GM04504 (cell line): ENCODE measurements at places on chromosomes 12 and 14.

DNA sequence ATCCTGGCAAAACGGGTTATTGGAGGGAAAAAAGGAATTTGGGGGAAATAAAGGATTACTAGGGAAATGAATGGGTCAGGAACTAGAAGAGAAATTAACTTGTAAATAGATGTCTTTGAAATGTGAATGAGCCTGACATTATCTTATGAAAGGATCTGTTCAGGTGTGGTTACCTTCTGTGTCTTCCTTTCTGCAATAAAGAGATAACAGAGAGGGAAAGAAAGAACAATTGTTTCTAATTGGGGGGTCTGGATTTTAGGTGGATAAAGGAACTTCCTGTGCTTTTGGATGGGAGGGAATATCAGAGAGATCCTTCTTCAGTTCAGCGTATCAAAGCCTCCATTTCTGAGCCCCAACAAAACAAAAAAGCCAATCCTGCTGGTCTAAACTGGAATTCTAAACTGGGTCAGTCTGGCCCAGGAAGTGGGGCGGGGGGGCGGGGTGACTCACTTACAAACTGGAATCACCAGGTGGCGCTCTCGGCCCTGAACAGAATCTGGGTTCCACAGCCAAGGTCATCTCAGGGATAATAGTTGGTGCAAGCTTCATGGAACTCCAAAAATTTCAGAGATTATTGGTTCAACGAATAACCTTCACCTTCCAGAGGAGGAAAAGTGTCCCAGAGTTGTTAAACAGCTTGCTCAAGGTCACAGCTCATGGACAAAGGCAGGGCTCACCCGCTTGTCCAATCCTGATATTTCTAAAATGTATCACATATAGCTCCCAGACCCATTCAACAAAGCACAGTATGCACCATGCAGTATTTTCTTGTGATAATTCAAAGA is 15.2 kb upstream of the PEBP1 start:
- peak; percentile 33 for DNase-seq

DNA sequence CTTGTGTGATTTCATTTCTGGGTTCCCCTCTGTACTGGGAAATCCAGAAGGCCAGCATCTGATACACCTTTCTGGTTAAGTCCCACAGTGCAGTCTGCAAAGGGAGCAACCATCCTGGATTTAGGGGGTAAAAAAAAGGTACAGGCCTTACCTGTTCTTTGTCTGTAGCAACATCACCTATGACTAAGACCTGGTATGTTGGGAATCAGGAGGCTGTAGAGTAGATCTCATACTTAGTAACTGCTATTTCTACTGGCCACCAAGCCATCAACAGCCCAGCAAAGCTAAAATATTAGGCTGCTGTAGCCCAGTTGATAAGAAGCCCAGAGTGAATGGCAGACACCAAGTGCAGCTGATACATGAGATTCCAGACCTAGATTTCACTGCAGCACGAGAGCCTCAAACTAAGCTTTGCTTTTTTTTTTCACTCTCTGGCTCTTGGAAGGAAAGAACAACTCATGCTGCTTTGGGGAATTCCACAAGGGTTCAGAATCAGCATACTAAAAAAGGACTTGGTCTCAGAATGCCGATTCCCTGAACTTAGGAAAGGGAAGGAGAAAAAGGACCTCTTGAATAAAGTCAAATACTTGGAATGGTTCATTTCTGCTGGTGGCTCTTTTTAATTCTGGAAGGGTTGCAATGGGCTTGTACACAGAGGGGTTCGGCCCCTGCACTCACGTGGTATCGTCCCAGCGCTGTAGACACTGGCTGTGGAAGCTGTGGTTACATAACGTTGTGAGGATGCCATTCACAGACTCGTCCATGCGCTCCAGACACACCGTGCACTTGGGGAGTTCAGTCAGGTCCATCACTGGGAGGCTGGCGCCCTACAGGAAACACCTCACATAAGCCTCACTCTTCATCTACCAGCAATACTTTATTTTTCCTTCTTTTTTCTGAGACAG is 20.5 kb downstream of the BRAP start:
- no peak for DNase-seq

- no peak for DNase-seq
These were observed 237.6 kb downstream of the SLC16A7 start for GRCh38 chr12:59833408-59833807.

- peak; percentile 37 for DNase-seq
These were observed 250.8 kb downstream of the SLC6A15 start for GRCh38 chr12:84661786-84662185.

DNA sequence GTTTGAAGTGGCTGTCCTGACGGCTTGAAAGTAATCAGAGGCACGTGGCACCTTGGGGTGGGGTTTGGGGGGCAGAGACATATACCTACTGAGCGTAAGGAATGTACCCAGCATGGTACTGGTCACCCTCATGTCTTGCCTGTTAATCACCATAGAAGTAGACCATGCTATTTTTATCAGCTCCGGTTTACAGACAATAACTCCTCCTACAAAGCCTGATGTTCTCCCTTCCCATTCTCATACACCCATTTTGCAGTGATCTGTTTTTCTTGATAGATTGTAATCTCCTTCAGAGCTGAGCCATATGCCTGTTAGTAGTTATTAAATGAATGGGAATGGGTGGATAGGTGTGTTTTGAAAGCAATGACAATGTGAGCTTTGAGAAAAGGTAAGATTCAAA is 10.5 kb downstream of the EVL start:
- DNase-seq, result no peak

- DNase-seq, result no peak
These were observed 33.1 kb upstream of the G2E3 start for GRCh38 chr14:30525833-30526232.

GRCh38 chr12:80293759-80294158 is 150.3 kb upstream of the PTPRQ start:
- no peak for DNase-seq

GRCh38 chr12:65372574-65372973 is 94.1 kb downstream of the MSRB3 start:
- DNase-seq, result no peak

GRCh38 chr12:52277486-52278245 is 3.2 kb downstream of the KRT86 start:
- DNase-seq, result no peak

DNA sequence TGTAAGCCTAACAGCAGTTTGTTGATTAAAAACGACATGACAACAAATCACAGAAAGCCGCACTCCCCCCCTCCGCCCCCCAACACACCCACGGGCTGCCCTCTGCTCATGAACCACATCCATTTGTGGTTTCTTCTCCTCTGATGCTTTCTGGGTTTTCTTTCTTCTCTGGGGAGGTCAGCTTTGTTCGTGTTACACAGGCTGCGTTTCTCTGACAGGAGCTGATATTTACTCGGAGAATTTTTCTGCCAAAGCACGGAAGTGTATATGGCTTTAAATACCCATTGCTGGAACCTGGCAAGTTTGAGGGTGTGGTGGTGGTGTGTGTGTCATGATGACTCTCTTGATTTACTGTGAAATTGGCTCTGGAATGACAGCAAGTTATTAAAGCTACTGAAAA is 883.7 kb upstream of the TMEM132C start:
- DNase-seq, result no peak

- peak; percentile 1 for DNase-seq
These were observed 3.7 kb downstream of the ABHD12B start for GRCh38 chr14:50875359-50876070.

GRCh38 chr12:43316520-43316919 is 235.5 kb downstream of the ADAMTS20 start:
- DNase-seq, result no peak

GRCh38 chr12:104790296-104791125 is 167.6 kb downstream of the SLC41A2 start:
- DNase-seq, result no peak

DNA sequence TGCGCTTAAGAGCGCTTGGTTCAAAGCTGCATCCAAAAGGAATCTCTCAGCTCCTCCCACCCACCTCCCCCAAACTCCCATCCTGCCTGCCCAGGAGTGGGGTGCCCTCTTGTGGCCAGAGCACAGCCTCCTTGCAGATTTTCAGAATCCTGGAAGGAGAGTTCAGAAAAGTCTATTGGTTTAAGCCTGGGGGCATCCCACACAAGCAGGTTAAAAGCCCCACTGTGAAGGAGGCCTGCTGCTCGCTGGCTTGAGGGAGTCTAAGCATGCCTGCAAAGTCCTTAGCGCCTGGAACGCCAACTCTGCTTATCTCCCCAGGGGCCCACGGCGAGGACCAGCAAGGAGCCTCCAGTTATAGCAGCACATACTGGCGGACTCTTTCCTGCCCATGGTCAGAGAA is 297.1 kb downstream of the KSR2 start:
- no peak for DNase-seq

- no peak for DNase-seq
These were observed 372.3 kb downstream of the RPL10L start for GRCh38 chr14:46279327-46279726.

GRCh38 chr12:105492591-105493545 is 162.4 kb downstream of the C12orf75 start:
- peak; percentile 16 for DNase-seq

GRCh38 chr12:24039113-24039525 is 89.6 kb upstream of the SOX5 start:
- no peak for DNase-seq

GRCh38 chr12:12518919-12519318 is 43.7 kb downstream of the DUSP16 start:
- no peak for DNase-seq

GRCh38 chr14:102759456-102760187 is 17.6 kb upstream of the TRAF3 start:
- no peak for DNase-seq

- no peak for DNase-seq
These were observed 9.0 kb upstream of the LRTM2 start for GRCh38 chr12:1811281-1811947.

- no peak for DNase-seq
These were observed 13.5 kb downstream of the HECTD1 start for GRCh38 chr14:31194095-31194494.

GRCh38 chr12:14607568-14607967 is 39.9 kb upstream of the PLBD1 start:
- no peak for DNase-seq

DNA sequence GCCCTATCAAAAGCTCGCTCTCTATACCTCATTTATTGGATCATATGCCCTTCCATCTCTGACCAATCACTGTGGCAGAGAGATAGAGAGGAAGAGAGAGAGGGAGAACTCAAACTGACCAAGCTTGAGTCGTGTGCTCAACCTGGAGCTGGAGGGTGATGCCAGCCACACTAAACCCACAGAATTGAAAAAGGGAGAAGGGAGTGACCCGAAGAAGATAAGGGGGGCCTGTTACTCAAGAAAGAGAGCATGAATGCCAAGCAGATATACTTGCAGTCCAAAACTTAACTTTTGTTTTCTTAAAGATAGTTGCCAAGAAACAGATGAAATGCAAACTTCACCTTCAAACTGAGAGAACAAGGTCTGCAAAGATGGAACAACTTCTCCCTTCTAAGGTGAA is 112.7 kb downstream of the BTG1 start:
- no peak for DNase-seq

DNA sequence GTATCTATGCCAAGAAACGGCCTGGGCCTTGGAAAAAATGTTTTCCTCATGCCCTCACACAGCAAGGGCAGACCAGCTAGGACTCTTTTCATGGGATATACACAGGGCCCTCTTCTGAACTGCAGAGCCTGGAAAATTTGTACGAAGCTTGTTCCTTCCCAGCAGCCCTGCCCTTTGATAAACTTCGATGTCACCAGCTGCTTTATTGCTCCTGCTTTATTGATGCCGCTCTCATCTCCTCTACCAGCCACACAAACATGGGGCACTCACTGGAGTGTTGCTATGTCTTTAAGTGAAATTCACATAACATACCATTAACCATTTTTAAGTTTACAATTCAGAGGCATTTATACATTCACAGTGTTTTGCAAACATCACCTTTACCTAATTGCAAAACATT is 197.9 kb downstream of the KTN1 start:
- DNase-seq, result no peak

DNA sequence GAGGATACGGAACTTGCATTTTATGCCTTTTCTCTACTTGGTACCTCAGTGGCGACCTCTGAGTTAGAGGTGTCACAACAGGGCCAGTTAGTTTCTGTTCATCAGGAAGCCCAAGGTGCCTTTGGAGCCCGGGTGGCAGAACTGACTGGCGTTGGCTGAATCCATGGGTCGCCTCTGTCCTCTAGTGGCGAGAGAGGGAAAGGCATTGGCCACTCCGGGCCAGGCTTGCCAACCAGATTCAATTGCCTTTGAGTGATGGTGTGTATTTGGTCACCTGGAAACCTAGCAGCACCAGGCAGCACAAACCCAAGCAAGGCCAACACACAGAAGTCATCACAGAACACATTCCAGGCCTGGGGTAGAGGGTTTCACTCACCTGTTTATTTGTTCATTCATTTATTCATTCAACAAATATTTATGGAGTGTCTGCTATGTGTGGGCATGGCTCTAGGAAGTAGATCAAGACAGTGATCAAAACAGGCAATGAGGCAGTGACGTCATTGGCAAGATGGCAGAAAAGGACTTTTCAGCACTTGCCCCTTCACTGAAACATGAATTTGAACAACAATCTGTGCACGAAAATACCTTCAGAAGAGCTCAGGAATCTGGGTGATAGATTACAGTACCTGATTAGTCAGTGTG is 40.5 kb upstream of the KCNA5 start:
- peak; percentile 30 for DNase-seq

GRCh38 chr14:23653051-23653450 is 16.9 kb downstream of the DHRS2 start:
- no peak for DNase-seq

GRCh38 chr12:20507056-20507455 is 138.7 kb downstream of the PDE3A start:
- no peak for DNase-seq

DNA sequence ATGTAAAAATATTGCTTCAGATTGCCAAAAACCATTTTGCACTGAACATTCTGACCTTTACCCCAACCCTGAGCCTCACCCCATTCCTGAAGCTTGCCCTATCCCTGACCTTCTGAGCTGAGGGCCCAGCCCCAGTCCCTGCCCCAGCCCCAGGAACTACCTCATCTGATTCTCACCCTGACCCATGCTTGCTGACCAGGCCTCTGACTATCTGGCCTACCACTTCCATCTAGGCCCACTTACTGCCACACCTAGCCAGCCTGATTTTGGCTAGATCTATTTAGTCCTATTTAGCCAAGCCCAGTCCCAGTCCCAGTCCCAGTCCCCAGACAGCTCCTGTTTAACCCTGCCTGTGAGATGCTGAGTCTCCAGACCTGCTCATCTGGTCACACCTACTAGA is 33.6 kb downstream of the OR10P1 start:
- no peak for DNase-seq

DNA sequence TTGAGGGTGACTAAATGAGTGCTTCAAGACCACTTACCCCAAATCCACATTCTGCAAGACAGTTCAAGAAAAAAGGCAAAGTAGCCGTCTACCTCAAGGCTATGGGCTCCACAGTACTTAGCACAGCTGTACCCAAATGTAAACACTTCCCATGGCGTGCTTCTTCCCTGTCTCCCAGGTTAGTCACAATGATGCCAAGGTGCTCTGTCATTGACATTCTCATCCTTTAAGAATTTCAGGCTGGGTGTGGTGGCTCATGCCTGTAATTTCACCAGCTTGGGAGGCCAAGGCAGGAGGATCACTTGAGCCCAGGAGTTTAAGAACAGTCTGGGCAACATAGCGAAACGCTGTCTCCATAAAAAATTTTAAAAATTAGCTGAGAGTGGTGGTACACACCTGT is 51.2 kb upstream of the CERS5 start:
- no peak for DNase-seq
